ENCODE measurements at places on chromosomes 7 and 10.

- DNase-seq: no peak
These were observed 8.3 kb upstream of the RHOBTB1 start for GRCh38 chr10:60952067-60952845.

DNA sequence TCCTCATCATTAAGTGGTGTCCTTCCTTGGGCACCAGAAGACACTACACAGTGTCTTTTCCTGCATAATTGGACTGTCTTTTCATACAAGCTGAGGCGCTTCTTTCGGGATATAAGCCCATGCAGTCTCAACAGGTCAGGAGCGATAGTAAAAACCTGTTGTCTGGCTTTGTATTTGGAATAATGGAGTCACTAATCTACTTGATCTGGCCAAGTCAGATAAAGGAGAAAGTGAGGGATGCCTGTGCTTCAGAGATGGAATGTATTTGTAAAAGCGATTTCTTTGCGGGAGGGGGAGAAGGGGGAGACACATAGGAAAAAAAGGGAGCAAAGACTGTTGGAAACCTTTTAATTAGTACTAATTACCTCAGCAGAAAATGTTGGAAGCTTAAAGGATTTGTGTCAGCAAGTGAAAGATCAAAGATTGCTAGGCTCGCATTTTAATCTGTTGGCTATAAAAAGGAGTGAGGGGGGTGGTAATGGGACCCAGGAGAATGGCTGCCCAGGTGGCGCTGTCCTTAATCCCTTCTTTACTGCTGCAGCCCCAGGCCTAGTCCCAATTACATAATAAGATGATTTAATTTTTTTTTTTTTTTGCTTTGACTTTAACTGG, 581.4 kb downstream of the LRMDA start:
- no peak for DNase-seq

DNA sequence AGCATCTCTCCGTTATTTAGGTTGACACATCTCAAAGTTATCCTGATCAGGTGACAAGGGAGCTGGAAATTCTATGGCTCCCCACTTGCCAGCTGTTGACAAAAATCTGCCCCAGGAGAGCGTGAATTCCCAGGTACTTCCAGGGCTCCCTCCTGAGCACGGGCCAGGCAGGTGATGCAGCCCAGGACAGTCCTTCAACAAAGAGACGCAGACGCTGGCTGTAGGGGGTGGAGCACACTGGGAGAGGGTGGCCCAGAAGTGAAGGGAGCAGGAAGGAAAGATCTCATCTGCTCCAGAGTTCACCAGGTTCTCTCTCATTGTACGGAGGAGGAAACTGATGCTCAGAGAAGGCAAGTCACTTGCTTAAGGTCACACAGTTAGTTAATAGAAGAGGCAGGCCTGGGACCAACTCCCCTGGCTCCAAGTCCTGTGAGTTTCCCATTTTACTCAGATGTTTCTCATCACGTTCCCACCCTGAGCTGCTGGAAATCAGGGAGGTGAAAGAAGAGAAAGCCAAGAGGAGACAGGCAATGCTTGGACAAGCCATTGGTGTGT, 41.0 kb upstream of the CHST3 start:
- DNase-seq: no peak

DNA sequence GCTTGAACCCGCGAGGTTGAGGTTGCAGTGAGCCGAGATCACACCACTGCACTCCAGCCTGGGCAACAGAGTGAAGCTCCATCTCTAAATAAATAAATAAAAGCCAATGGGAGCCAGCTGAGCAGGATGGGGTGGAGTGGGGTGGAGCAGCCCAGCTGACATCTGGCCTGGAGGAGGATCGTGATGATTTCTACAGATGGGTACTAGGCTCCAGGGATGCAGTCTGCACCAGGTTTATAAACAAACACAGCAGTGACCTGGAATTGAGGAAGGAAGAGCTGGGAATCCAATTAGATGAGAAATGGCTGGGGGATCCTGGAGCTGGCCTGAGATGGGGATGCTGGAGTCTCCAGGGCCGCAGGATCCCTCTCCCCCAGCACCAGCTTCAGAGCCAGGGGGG, 7.3 kb upstream of the GRIFIN start:
- no peak for DNase-seq

DNA sequence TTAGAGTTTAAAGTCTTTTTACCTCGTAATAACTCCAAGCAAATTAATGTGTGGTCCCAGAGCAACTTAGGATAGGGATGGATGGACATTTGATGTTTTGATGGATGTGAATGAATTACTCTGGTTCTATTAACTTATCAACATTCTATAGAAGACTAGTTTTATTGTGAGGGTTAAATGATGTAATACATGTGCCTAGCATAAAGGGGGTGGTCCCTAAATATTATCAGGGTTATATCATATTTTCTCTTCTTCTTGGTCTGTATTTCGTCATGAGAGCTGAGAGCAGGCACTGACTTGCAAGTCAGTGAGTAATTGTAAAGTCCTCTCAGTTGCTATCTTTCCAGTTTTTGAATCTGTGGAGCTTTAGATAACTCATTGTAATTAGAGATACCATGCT, 219.3 kb downstream of the GATA3 start:
- DNase-seq: no peak

GRCh38 chr10:103781329-103782061, 73.9 kb downstream of the SH3PXD2A start:
- no peak for DNase-seq

DNA sequence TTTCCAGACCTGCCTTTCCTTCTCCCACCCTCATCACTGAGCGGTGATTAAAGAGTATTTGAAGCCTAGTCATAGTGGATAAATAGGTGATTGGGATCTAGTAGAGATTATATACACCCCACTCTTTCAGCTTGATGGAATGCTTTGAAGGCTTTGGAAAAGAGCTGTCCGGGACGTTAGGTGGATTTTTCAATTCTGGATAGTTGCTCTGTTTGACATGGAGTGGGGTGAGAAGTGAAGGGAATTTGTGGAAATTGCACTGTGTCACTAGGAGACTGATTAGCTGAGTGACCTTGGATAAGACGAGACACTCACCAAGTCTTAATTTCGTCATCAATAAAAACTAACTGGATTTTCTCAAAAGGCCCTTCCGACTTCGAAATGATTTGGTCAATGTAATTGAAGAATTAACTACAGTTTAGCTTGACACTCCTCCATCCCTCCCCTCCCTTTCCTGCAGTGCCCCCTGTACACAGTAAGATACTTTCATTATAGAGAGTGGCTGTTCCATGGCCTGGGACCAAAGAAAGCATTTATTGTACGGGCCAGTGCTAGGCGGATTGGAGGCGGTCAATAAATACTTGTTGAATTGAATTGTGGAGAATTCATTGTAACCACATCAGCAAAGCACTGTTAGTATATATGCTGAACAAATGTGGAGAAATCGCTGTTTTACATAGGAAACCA, 962 bp downstream of the ZKSCAN1 start:
- no peak for DNase-seq

DNA sequence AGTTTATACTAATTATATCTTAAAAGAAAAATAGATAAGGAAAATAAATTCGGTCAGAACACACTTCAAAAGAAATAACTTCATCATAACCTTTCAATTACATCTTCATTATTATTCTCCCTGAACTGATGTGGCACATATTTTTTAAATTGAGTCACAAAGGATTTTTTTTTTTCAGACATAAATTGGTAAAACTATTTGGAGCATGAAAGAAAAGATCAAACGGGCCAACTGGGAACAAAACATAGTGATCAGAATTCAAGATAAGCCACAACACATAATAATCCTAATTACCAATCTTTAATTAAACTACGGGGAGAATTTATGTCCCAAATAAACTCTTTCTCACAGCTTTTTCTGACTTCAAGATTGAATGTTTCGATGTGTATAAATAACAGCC, 258.2 kb upstream of the MAGI2 start:
- DNase-seq: no peak

DNA sequence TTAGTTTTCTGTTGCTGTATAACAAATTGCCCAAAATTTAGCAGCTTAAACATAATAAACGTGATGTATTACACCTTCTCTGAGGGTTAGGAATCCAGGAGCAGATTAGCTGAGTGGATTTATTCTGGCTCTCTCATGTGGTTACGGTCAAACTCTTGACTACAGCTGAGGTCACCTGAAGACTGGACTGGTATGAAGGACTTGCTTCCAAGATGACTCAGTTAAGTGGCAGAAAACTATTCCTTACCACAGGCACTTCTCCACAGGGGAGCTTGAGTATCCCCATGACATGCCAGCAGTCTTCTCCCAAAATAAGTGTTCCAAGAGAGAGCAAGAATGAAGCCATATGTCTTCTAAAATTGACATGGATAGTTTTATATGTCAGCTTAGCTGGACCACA, 957.2 kb upstream of the GHITM start:
- no peak for DNase-seq

DNA sequence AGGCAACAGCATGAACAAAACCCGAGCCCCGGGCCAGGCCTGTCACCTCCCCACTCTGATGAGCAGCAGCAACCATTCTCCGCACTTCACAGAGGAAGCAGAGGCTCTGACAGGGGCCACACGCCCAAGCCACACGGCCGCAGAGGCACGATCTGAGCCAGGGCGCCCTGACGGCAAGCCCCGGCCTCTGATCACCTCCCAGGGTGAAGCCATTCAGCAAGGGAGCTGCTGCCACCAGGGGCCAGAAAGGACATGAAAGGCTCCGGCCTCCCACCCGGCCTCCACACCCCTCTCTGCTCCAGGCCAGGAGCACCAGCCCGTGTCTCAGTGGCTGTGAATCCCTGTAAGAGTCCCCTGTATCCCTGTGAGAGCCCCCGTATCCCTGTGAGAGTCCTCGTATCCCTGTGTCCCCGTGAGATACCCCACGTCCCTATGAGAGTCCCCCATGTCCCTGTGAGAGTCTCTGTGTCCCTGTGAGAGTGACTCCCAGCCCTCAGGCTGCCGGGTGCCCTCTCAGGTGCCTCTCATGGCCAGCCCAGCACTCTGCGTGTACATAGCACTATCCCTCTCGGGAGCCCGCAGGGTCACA, 187.8 kb downstream of the MAD1L1 start:
- DNase-seq: no peak

GRCh38 chr7:45574416-45574668, 174 bp downstream of the ADCY1 start:
- no peak for DNase-seq

GRCh38 chr7:100879685-100880261, 4.9 kb downstream of the SRRT start:
- DNase-seq: no peak

GRCh38 chr7:155993420-155994278, 181.4 kb upstream of the SHH start:
- no peak for DNase-seq

DNA sequence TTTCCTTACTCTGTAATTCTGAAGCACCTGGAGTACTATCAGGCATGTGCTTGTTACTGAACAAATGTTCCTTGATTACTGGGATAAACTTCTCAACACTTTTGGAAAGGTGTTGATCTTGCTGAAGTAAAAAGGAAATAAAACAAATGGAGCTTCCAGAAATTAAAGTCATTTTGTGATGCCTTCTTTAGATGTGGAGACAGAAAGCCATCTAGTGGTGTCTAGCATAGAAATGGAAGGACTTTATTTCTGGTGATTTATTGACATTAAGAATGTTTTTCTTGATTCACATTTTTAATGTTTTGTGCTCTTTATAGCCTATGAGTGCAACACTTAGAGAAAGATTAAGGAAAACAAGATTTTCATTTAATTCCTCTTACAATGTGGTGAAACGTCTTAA, 1.4 kb downstream of the SFR1 start:
- DNase-seq: no peak

DNA sequence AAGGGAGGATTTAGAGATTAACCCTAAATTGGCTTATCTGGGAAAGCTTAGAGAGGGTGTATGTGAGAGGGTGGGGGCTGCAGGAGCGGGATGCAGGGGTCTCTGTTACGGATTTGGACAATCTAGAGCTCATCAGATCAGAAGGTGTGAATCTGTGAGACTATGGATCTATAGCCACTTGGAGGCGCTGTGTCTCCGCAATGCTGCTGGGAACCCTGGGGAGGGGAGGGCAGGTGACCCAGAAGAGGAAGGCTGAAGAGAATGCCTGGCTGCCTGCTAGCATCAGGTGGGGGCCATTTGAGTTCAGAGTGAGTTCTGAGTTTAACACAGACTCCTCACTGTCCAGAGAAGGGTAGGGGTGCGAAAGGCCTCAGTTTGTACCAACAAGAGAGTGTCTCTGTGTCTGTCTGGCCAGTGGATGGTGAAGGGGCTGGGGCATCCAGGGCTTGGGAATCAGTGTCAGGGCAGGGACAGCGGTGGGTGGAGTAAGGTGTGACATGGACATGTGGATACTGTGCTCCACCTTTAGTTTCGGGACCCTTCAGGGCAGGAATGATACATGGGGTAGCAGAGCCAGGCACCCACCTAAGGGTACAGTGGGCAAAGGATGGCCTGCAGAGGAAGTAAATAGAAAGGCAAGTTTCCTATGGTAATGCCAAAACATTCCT, 187.3 kb upstream of the PRSS58 start:
- DNase-seq: no peak

DNA sequence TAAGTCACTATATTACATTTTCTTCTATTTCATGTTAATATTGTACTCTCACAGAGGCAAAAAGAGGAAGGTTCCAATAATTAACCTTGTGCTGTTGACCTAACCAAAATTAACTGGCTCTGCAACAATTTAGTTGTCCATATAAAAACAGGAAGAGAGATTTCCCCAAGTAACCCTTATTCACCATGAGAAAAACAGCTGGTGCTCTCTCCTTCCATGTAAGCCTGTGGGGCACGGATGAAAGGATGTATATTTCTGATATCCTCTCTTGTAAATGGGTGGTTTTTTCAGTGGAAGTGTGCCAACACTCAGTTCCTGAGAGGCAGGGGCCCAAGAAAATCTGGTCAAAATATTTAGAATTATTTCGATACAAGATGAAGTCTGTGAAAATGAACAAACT, 358.1 kb downstream of the CRPPA start:
- DNase-seq: no peak

- no peak for DNase-seq
These were observed 66.1 kb downstream of the CFAP46 start for GRCh38 chr10:132876131-132876860.

DNA sequence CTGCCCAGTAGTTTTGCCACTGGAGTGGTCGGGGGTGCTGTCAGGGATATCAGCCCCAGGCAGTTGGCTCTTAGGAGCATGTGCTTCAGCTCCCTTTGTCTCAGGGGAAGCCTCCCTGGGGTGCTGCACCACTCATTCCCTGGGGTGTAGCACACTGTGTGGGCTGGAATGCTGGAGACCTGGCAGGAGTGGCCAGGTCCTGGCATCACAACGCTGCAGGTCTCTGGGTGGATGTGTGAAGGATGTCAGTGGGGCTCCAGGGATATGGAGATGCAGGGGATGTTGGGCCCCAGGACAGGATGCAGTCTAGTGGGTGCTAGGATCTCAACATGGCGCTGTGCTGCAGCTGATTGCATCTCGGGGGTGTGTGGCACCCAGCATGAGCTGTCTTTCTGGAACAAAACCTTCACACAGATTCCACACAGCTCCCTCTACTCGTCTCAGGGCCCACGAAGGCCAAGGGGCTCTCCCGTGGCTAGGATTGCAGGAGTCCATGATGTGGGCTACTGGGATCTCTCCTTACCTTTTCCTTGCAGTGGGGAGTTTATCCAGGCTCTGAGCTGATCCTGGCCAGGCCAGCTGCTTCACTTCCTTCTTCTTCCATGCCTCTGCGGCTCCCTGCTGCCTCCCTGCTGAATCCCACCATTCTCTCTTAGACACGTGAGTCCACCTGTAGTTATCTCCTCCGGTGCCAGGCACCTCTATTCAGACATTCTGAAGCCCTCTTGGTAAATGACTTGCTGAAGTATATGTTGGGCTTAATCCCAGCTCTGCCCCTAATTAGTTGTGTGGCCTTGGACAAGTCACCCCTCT, 295.1 kb downstream of the RPS24 start:
- DNase-seq: no peak

Data from GM12878 (cell line).